ENCODE measurements at places on chromosomes 16 and 17.

DNA sequence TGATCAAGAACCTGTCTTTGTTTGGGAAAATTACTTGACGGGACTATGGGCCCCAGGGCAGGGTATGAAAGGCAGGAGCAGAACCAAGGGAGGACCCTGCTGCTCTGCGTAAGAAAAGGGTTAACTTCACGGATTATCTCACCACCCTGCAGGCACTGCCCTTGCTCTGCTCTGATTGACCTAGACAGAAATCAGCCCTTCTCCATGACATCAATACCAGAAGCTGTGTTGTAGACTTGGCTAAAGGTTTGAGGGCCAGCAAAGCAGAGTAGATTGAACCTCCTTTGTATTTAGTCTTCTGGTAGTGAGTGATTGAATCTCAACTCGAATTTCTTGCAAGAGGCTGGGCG lies 52.9 kb upstream of the ETV4 start:
- no peak overlapping the region for H3K27ac ChIP-seq
- H3K27me3 ChIP-seq, result no peaks in the 10 kb centered on the region
- no peak for DNase-seq
- H3K36me3 ChIP-seq, result no peaks in the 10 kb centered on the region
- H3K4me1 ChIP-seq, result no peaks in the 10 kb centered on the region

- no peak overlapping the region for H3K4me3 ChIP-seq
- H3K36me3 ChIP-seq, result no peaks in the 10 kb centered on the region
- DNase-seq, result no peak
Measured at GRCh38 chr16:88836791-88837190, 20.0 kb downstream of the GALNS start.

- DNase-seq, result no peak
- no peaks in the 10 kb centered on the region for H3K36me3 ChIP-seq
- no peak overlapping the region for H3K27ac ChIP-seq
- H3K4me3 ChIP-seq, result no peak overlapping the region
Measured at GRCh38 chr17:65457183-65457582, 104.3 kb downstream of the AXIN2 start.

GRCh38 chr17:3511852-3512504 lies 36.2 kb downstream of the ASPA start:
- no peak for DNase-seq
- H3K27me3 ChIP-seq, result no peaks in the 10 kb centered on the region
- H3K4me1 ChIP-seq, result no peaks in the 10 kb centered on the region

DNA sequence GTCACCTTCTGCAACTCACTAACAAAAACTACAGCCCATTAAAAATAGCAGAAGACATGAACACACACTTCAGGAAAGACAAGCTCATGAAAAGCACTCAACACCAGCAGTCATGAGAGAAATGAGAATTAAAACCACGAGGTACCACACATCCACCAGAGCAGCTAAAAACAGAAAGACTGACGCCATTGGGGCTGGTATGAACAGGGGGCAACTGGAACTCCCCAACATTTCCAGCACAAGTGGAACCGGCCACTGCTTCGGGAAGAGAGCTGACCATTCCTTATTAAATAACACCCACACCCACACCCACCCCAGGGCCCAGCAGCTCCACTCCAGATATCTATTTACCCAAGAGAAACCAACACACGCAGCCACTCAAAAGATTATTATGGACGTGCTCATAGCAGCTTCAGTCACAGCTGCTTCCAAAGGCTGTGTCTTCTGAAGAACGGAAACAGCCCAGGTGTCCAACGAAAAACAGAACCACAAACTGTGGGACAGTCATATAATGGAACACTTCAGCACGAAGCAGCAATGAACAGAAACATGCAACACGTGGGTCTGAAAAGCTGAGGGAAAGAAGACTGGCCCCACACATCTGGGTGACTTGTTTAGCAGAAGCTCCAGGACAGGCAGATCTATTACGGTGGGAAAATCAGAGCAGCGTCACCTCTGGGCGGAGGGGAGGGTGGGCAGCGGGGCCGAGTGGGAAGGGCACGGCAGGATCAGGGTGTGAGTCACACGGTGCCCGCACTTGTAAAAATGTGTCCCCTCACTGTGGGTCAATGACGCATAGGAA lies 41.1 kb downstream of the KLHDC4 start:
- H3K27ac ChIP-seq, result peak overlapping the region; percentile 41
- no peaks in the 10 kb centered on the region for H3K27me3 ChIP-seq
- peaks cover 31% of the 10 kb centered on the region for H3K36me3 ChIP-seq
- peaks cover 16% of the 10 kb centered on the region for H3K4me1 ChIP-seq

- no peaks in the 10 kb centered on the region for H3K4me1 ChIP-seq
- no peak overlapping the region for H3K4me3 ChIP-seq
- no peak for DNase-seq
- no peaks in the 10 kb centered on the region for H3K36me3 ChIP-seq
- peaks cover 17% of the 10 kb centered on the region for H3K27me3 ChIP-seq
Measured at GRCh38 chr16:49344401-49344800, 29.2 kb upstream of the C16orf78 start.

Data from T-cell (primary cell).